ENCODE measurements at places on chromosomes 2 and 18.

DNA sequence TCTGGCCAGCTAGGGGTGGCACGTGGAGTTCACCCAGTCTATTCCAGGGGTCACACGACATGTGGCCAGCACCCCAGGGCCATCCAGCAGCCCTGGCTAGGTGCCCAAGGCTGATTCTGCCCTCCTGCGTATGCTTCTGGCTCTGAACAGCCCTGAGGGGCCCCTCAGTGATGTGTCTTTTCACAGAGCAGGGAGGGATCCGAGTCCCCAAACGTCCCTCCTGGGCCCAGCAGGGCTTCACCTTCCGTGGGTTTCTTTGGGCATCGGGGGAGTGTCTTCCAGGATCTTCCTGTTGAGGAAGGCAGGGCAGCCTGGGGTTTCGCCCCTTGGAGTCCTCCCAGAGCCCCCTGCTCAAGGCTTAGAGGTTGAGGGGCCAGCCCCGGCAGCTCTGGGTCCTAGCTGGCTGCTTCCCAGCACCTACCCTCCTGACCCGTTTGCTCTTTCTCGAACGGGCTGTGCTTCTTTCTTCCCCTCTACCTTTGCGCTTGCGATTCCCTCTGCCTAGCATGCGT, 165.9 kb downstream of the DYSF start:
- DNase-seq, result no peak

- no peak for DNase-seq
Observed at GRCh38 chr2:150110548-150110947, 376.9 kb downstream of the RND3 start.

GRCh38 chr2:214203214-214203613, 207.6 kb upstream of the VWC2L start:
- DNase-seq, result no peak

DNA sequence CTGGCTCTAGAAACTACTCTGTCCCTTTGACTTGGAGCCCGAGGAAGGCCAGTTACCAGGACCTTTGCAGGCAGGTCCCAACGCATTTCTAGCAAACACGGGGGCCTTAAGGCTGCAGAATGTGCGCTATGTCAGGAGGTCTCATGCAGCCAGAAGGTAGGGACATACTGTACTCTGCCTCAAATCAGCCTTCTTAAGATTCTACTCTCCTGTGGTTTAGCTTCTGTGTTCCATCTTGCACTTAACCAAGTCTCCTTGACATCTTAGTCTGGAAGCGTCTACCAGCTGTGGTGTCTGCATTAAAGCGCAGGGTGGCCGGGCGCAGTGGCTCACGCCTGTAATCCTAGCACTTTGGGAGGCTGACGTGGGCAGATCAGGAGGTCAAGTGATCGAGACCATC, 65.5 kb downstream of the STEAP3 start:
- DNase-seq, result no peak

DNA sequence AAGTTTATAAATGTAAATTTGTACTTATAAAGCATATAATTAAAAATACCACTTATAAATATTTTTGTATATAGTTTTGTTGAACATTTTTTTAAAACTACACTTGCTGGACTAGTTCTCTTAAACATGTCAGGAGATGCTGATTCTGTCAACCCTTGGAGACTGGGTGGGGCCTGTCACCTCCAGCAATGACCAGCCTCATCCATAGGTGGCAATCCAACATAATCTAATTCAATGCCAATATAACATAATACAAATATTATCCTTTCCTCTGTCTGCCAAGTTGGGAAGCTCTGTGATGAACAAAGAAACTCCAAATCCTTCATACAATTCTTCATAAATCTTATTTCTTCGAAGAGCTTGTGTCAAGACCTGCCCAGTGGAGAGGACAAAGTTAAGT, 140.4 kb downstream of the RBMS1 start:
- DNase-seq, result no peak

DNA sequence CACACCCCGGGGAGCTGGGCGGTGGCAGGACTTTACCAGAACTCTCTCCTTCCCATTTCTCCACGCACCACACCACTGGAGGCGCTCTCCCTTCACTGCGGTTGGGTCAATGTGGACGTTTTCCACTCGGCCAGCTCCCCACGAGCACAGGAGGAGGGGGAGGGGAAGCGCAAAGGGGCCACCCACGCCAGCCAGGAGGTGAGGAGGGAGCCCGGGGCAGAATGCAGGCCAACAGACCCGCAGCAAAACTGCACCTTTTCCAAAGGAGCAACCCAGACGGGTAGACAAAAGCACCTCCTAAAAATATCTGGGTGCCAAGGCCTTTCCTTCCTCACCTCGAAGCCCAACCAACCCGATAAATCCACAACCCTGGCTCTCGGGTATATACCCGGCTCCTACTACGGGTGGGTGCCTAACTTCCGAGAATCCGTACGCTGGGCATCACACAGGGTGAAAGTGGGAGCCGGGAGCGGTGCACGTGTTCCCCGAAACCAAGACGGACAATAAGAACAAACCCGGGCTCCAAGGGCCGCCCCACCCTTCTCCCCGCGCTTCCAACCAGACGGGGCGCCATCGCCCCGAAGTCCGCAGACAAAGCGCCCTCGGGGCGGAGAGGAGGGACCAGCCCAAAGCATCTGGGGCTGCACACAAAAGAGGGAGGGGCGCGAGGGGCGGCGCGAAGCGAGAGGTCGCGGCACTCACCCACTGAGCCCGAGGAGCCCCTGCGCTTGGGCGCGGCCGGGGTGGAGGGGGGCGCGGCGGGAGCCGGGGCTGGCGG, 1.0 kb downstream of the RTN4 start:
- peak; percentile 95 for DNase-seq

- peak; percentile 40 for DNase-seq
Observed at GRCh38 chr2:172108587-172108930, 5.9 kb upstream of the DLX2 start.

- DNase-seq, result no peak
Observed at GRCh38 chr18:56739731-56740130, 88.6 kb downstream of the WDR7 start.

DNA sequence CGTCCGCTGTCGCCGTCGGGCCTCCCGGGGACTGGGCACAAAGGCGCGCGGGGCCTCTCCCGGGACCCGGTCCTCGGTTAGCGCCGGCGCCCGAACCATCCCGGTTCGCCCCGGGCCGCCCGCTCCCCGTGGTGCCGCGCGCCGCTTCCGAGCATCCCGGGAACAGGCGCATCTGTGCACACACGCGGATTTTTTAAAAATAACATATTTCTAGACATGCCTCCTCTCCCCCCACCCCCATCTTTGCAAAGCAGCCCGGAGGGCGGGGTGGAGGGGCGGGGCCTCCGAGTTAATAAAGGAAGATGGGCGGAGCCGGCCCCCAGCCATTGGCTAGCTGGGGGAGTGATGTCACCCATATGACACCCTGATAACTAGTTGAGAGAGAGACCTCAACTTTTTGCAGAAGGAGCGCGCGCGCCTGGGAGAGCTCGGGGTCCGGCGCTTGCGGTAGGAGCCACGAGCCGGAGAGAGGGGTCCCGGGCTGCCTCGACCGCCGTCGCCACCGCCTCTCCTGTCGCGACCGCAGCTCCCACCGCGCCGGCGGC, at the start of gene SOX11:
Gene SOX11 (plus strand): TSS at position 400 of the 545 bp plus-strand sequence. CDS start 338 bp downstream, outside the sequence.
- peak; percentile 99 for DNase-seq

DNA sequence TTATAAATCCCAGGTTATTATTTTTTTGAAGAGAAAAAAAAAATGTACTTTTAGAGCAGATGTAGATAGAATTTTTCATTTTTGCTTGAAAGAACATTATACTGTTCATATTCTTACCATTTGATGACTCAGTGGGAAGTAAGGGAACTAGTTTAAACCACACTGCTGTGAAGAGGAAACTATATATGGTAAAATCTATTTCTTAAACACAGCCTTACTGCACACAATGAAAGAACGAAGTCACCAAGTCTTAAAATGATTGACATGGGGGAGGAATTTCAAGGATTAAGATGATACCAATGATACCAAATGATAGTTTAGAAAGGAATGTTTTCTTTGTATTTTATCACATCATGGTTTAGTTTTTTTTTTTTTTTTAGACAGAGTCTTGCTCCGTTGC, 5.0 kb downstream of the ACTR2 start:
- DNase-seq, result no peak

DNA sequence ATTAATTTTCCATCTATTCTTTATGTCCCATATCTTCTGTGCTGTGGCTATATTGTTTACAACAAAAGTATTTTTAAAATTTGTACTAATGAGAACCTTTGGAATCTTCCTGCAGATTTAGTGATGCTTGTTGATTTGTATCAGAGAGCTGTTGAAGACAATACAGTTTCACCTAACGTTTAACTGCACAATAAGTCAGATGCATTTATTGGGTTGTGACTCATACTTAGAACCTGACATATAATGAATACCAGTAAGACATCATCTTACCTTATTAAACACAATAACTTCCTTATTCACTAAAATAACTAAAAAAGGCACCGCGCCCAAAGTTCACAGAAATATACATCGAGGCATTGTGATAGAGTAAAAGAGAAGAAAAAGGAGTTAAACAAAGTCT, 43.8 kb upstream of the IL1R1 start:
- DNase-seq, result no peak

- no peak for DNase-seq
Observed at GRCh38 chr2:149715005-149715592, 127.5 kb upstream of the MMADHC start.

GRCh38 chr2:200905618-200906296, 16.6 kb downstream of the NIF3L1 start:
- peak; percentile 75 for DNase-seq

- no peak for DNase-seq
Observed at GRCh38 chr2:54497763-54498680, 41.9 kb downstream of the SPTBN1 start.

Data from eye (tissue), 1 donor.